Sigmoid colon (tissue), 7 donors: ENCODE measurements at places on chromosomes 12 and 14. TPM values are rescaled to one million over a fixed set of nuclear protein-coding genes. Genes with fewer than 3 reads are reported as not detected.

GRCh38 chr14:29927376-29928116 lies at the start of gene PRKD1:
PRKD1 (minus strand) TSS chr14:29927847.
- DNase-seq, result peak; percentile 78
- H3K36me3 ChIP-seq, result no peaks in the 10 kb centered on the region
- H3K27ac ChIP-seq, result peak within 1 kb of the TSS; percentile 84

- DNase-seq, result peak; percentile 83
- H3K27me3 ChIP-seq, result no peaks in the 10 kb centered on the region
- peak overlapping the region; percentile 92 for H3K4me3 ChIP-seq
- H3K4me1 ChIP-seq, result no peaks in the 10 kb centered on the region
Measured at GRCh38 chr12:82687021-82688011, 610 bp downstream of the TMTC2 start.

The RPS26 gene
- 2,147 TPM for polyA plus RNA-seq

The RNASE2 gene
- not detected for polyA plus RNA-seq

The SELPLG gene
- 6.7 TPM for polyA plus RNA-seq

The SOAT2 gene
- not detected for polyA plus RNA-seq
